ENCODE measurements at places on chromosomes 3 and 15.

- no peak for DNase-seq
Observed at GRCh38 chr15:84603630-84604379, 3.0 kb downstream of the ZSCAN2 start.

GRCh38 chr15:93121973-93122910 is 33.2 kb upstream of the RGMA start:
- DNase-seq, result no peak

DNA sequence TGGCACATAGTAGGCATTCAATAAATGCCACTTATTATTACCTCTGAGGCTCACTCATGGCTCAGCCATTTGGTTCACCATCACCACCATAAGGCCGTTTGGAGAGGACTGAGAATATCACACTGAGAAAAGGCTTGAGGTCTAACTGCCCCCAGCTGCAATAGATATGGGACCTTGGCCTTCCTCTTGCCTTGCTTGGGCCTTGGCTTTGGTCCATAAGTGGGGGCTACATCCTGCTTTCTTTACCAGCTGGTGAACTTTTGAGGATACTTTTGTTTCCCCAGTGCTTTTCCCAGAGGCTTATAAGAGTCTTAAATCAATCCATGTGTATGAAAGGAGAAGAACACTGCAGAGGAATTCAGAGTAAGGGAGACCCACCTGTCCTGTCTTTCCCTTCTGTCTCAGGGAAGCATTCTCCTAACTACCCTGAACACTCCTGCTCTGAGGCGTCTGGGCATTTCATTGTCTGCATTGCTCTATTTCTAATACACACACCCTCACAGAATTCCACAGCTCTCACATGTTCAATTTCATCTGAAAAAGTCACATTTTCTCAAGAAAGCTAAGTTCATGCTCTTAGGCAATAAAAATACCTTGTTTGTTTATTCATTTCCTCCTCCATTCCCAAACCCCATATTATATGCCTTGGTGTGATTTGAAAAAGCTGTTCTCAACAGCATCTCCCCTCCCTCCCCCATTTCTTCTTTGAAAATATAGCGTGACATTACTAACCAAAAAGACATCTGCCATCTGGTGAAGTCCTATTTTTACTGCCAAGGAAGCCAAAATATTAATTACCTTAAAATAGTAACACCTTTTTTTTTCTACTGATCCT is 22.5 kb upstream of the KCNMB2 start:
- DNase-seq, result no peak

GRCh38 chr3:51268132-51268531 is 117.0 kb upstream of the MANF start:
- no peak for DNase-seq

- no peak for DNase-seq
Observed at GRCh38 chr3:140207541-140207940, 272.6 kb downstream of the CLSTN2 start.

DNA sequence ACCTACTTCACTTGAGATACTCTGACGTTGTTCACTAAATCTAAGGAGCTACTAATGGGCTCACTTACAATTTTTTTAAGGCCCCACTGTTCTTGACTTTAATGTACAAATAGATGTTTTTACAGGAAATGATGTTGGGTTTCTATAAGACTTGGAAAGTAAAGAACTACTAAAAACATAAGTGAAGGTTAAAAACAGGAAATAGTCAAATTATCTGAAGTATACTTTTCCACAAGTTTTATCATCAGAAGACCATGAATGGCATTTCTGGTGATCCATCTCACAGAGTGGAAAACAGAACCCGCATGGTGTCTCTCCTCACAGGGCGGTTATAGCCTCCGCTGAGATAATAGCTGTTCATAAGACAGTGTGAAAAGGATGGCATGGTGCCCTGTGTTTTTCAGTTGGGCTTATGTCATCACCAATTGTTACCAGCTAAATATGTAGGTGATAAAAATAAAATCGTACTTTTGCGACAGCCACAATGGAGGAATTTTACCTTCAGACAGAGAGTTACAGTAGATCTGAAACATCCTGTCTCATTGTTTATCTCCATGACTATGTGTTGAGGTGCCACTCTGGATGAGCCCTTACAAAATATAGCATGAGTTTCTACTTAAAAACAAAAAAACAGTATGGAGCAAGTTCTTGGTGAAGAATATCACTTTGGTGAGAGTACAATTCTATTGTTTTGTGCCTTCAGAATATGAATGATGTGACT is 462.4 kb downstream of the RAP2B start:
- no peak for DNase-seq

DNA sequence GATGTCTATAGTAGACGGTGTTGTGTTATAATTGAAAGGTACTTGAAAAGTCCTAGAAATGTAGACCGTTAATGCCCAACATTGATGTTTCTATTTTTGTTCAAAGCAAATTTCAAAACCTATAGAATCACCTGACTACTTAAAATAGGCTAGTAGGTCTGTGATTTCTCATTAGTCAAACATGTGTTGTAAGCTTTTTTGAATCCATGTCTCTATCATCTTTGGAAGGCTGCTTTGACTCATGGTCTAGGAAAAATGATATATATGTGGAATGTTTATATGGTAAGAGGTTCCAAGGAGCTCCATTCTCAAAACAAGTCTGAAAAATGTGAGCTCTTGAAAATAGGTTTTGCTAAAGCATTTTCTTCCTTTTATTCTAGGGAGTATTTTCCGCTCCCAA is 375.3 kb downstream of the LPP start:
- no peak for DNase-seq
